ENCODE measurements at places on chromosomes 2 and 18. TPM values are rescaled to one million over a fixed set of nuclear protein-coding genes. Genes with fewer than 3 reads are reported as not detected.

DNA sequence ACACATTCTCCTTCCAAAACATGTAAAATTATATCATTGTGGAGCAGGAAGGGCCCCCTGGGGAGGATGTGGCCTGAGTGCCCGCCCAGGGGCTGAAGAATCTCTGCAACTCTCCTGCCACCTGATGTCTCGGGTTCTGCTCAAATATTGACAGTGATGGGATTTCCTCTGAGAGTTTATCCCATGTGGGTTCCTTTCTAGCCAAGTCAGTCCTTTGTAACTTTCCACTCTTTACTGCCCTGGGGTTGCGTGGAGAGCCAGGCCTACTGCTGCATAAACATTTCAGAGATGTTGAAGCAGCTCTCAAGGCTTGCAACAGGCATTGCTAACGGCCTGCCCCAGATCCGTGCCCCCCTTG, 4.0 kb upstream of the RAB17 start:
- no peak for DNase-seq

DNA sequence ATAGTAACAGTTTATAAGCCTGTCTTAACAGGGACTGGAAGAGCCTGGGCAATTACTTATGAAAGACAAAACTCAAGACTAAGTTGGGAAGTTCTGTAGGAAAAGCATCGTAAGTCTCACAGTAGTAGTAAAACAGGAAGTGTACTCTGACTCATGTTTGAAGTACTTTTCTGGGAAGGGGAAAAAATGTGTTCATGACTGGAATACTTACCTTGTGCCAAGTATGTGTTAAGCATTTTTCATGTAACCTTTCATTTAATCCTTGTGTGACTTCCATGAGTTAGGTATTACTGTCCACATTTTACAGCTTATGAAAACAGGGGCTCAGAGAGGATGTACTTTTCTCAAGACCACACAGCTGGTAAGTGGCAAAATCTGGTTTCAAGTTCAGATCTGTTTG, 13.7 kb upstream of the SKOR2 start:
- peak; percentile 68 for DNase-seq

TOGARAM2 gene
- total RNA-seq, result 0.16 TPM

MALL gene
- total RNA-seq, result 1.8 TPM

CABYR gene
- 3.0 TPM for total RNA-seq

VWC2L gene
- total RNA-seq, result not detected

Data from MCF 10A (cell line).